Stimulated activated CD4-positive, alpha-beta T cell treated with anti-CD3 and anti-CD28 coated beads, Interleukin-12 subunit alpha, Interleukin-12 subunit beta, amount 100 ng/mL, for 48 hours (primary cell): ENCODE measurements at places on chromosomes 5 and 9.

GRCh38 chr9:10387282-10387681, 225.5 kb downstream of the PTPRD start:
- no peak for DNase-seq

DNA sequence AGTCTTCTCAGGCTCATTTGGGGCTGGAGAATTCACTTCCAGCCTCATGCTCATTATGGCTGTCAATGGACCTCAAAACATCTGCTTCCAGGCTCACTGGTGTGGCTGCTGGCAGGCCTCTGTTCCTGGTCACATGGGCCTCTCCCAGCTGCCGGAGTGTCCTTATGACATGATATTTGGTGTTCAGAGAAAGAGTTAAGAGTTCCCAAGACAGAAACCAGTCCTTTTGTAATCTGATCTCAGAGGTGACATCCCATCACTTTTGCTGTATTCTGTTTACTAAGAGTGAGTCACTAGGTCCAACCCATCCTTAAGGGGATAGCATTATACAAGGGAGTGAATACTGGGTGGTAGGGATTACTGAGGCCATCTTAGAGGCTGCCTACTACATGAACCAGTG, 104.6 kb downstream of the CACNA1B start:
- no peak for DNase-seq

GRCh38 chr9:95116002-95116807, 201.3 kb downstream of the FANCC start:
- no peak for DNase-seq

- no peak for DNase-seq
These were observed 17.6 kb upstream of the TARS1 start for GRCh38 chr5:33423018-33423630.

GRCh38 chr5:157359356-157360055, 93.6 kb downstream of the CYFIP2 start:
- DNase-seq: no peak

- no peak for DNase-seq
These were observed 12.6 kb downstream of the LMBRD2 start for GRCh38 chr5:36138900-36139683.

DNA sequence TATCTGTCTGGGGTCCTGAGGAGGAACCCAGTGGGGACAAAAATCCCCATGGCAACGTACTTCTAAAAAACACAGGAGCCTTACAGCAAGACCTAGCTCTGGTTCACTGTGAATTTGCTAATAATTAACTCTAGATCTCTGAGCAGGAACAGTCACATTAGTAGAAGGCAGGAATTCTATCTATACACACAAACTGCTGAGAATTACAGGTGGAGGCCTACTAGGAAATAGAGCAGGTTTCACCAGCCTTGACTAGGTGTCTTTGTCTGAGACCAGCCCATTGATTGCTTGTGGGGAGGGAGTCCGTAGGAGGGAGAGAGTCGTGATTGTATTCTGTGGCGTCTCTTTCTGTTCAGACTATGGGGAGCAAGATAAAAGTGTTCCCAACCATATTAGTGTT, 44.8 kb downstream of the PRLR start:
- DNase-seq: no peak

DNA sequence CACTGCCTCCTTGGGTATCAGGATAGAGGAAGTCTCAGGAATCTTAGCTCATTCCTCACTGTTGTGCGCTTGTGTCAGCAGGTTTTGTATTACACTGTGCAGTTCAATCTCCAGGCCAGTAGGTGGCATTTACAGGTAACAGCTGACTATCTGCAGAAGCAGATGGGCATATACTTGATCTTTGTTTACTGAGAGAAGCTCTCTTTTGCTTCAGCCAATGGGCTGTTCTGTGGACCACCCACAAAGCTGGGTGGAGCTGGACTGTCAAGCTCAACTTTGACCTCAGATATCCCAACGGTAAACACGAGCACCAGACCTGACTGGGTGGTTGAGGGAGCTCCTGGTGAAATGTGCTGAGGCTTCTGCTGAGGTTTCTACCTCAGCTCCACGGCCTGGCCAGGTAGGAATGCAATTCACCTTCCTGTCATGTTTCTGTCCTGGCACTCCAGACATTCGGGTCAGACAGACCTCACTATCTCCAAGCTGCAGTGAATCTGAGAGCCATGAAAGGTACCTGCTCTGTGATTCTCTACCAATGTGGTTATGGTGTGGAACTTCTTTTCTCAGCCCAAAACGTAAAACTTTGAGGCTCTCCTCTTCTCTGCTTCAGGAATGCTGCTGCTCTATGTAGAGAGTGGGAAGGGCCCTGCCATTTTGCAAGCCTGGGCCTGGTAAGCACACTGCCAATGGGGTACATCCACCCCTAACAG, 167.9 kb upstream of the ACTBL2 start:
- no peak for DNase-seq

DNA sequence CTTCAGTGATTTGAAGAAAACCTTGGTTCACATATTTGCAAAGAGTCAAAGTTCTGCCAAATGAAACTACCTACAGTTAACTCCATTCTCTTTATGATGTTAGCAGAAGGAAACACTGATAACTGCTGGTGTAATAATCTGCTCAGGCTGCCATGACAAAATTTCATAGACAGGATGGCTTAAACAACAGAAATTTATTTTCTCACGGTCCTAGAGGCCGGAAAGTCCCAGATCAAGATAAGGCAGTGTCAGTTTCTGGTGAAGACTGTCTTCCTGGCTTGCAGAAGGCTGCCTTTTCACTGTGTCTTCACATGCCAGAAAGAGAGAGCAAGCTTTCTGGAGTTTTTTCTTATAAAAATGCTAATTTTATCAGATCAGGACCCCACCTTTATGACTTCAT, 102.4 kb upstream of the PARP8 start:
- no peak for DNase-seq
